ENCODE measurements at places on chromosomes 3 and 15.

- no peak for DNase-seq
Observed at GRCh38 chr3:124867511-124867910, 19.7 kb downstream of the ITGB5 start.

DNA sequence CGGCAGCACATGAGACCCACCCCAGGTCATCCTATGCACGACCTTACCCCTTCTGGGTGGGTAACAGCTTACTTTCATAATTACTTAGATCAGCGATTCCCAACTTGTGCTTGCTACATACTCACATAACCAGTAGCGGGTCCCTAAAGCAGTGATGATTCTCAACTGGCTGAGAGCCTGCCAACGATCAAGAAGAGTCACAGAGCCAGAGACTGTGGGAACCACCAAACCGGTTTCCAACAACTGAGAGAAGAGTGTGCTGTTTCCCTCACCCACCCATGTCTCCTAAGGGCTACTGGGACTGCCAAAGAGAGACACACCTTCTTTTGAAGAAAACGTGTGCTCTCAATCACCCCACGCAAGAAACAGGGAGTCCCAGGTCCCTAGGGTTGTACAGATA, 12.0 kb upstream of the XXYLT1 start:
- DNase-seq = no peak

GRCh38 chr3:88433568-88433967, 283.8 kb downstream of the C3orf38 start:
- DNase-seq = no peak

GRCh38 chr3:81953111-81953510, 191.7 kb upstream of the GBE1 start:
- no peak for DNase-seq

DNA sequence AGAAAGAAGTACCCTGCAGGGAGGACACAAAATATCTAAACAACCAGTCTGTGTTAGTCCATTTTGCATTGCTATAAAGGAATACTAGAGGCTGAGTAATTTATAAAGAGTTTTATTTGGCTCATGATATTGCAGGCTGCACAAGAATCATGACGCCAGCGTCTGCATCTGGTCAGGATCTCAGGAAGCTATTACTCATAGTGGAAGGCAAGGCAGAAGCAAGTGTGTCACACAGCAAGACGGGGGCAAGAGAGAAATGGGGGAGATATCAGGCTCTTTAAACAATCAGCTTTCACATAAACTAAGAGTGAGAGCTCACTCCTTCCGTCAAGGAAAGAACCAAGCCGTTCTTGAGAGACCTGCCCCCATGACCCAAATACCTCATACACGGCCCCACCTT, 614.8 kb downstream of the ZIC1 start:
- no peak for DNase-seq

GRCh38 chr3:34864011-34864410, 775.3 kb upstream of the ARPP21 start:
- DNase-seq = no peak

DNA sequence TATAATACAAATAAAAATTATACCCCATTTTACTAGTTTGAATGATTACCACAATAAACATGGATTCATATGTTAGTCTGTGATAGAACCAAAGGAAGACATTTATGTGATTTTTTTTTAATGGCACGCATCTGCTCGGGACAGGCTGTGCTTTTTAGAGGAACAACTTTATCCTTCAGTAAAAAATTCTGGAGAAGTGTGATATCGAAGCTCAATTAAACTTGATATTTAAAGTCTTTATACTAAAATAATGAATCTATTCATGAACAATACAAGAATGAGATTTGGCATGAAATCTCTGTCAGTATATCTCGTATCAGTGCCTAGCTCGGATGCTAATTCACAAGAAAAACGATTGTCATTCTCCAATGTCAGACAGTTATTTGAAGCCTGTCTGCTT, 230.8 kb upstream of the ZNF717 start:
- no peak for DNase-seq

- DNase-seq = no peak
Observed at GRCh38 chr3:117540597-117540996, 831.0 kb downstream of the TUSC7 start.

DNA sequence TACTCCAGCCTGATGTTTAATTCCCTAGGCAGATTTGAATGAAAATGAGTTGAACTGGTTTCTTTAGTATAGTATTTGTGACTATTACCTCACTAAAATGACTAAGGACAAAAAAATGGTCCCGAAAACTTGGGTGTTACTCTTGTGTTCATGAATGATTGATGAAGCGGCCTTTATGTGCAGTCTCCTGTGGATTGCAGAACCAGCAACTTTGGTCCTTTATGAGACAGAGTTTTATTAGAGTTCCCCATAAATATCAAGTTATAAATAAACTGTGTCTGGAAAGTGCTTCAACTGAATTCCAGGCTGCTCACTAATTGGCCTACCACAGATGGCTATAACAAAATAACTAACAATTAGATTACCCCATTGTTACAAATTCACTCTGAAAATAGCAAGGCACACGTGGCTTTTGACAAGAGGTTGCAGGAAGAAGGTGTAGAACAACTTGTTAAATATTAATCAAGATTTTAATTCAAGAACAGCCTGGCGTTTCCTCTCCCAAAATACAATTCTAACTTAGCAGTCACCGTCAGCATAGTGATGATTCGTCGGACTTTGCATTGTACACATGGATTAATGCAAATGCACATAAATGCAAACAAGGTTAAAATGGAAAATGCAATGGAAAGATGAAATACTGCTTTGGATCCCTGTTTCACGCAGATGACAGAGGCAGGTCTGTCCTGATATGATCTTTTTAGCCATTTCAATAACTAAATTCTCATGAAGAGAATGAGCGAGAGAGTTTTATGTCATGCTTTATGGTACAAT, 567.3 kb upstream of the ZNF717 start:
- DNase-seq = no peak

Data from activated naive CD4-positive, alpha-beta T cell (primary cell).